Stimulated activated CD8-positive, alpha-beta memory T cell treated with anti-CD3 and anti-CD28 coated beads, Interleukin-2, amount 100 ng/mL, for 1 hour (primary cell): ENCODE measurements at places on chromosomes 4 and X.

DNA sequence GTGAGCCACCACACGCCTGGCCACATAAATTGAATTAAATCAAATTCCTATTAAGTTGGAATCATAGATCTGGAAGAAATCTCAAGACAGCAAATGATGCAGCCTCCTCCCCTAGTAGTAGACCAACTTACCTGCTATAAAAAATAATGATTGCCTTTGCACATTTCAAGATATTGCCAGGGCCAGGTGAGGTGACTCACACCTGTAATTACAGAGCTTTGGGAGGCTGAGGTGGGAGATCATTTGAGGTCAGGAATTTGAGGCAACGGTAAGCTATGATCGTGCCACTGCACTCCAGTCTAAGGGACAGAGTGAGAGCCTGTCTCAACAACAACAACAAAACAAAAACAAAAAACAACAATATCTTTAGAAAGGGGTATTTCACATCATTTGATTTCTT, 17.0 kb upstream of the WWC2 start:
- DNase-seq, result no peak

- no peak for DNase-seq
Observed at GRCh38 chr4:76931087-76931486, 18.5 kb upstream of the SEPTIN11 start.

GRCh38 chr4:87824352-87824751, 8.4 kb upstream of the MEPE start:
- DNase-seq, result no peak

DNA sequence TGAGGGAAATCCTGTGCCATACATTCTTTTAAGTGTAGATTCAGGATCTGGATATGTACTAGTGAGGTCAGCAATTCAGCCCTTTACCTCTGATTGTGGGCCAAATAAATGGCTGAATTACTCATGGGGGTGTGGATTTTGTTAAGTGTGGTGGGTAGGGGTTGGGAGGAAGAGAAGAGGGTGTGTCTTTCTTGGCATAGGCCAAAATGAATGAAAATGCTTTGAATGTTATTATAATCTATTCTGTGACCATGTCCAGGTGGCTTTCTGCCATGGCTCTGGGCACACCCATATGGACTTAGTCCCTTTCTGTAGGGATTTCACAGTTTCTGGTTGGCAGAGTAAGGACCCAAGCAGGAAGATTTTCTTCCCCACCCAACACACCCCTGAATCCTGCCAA, 244.3 kb downstream of the CBR4 start:
- no peak for DNase-seq

DNA sequence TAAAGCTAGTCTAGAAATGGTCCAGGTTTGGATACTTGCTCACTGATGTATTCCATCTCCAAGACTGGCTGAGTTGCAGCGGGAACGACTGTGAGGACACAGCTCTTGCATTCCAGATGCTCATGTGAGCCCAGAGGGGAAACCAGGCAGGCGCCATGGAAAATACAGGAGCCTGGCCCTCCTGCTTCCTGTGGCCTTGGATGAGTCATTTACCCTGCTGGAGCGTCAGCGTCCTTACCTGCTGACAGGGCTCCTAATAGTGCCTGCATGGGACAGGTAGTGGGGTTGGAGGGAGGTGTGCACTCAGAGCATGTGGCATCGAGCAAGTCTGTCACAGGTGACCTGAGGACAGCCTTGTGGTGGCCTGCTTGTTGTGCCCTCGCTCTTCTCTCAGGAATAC, 69.4 kb downstream of the NSG1 start:
- no peak for DNase-seq

- no peak for DNase-seq
Observed at GRCh38 chr4:115053313-115053712, 60.1 kb downstream of the NDST4 start.

GRCh38 chr4:159077702-159078495, 25.0 kb upstream of the RAPGEF2 start:
- DNase-seq, result no peak

DNA sequence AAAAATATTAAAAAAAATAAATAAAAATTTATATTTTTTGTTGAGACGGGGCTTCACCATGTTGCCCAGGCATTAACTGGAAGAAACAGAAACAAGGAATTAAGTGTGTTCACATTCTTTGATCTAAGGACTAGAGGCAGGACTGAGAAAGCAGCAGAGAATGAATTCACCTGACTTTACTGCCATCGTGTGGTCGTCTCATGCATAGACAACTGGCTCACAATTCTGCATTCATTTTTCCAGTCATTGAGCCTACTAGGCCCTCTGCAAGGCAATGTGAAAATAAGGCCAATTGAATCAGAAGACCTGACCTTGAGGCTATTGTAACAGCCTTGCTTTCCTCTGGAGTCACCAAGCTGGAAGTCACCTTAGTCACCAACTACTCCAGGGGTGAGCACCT, 37.4 kb downstream of the LHFPL1 start:
- no peak for DNase-seq

- no peak for DNase-seq
Observed at GRCh38 chrX:3728454-3728853, 15.0 kb upstream of the PRKX start.

DNA sequence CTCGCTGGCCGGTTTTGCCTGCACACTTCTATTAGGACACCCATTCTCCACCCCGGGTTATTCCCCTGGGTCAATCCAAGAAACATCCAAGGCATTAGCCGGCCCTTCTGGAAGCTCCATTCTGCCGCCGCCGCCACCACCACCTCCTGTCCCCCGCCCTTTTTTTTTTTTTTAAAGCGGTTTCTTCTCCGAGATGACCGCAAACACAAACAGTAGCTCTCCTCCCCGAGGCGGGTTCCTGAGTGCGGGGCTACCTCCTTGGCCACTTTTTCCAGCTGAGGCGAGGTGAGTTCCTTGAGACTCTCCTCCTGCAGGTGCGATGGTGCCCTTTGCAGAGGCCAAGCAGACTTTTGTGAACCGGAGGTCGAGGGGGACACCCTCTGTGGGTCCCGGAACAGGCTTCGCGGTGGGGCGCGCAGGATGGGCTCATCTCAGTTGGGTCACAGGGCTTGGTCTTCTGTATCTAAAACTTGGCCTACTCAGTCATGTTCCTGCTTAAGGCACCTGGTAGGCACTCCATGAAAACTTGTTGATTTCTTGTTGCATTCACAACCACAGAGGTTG, 930 bp downstream of the NWD2 start:
- DNase-seq, result no peak

GRCh38 chrX:22800360-22800759, 199.4 kb upstream of the DDX53 start:
- DNase-seq, result no peak

GRCh38 chr4:80239480-80240150, 26.8 kb upstream of the FGF5 start:
- DNase-seq, result no peak

GRCh38 chr4:55546506-55546755, 278 bp downstream of the CLOCK start:
- no peak for DNase-seq

DNA sequence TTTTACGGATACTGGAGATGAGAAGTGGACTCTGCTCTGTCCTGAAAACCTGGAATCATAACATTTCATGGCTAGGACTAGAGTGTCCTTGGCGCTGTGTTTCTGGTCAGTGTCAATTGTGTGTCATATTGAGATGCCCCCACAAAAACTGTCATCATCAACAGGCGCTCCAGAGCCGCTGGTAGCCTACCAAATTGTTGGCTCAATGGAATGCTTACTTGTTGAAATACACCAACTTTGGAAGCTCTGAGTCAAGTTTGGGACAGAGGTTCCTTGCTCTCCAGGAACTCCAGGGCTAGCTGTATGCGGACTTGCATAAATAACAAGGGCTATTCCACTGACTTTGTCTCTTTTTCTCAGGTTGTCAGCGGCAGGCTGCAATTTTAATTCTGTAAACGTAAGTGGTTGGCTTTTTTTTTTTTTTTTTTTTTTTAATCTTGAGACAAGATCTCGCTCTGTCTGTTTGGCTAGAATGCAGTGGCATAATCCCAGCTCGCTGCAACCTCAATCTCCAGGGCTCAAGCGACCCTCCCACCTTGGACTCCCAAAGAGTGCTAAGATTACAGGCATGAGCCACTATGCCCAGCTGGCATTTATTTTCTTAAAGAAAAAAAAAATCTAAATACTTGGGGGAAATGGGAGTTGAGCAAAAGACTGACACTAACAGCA, 871 bp upstream of the HPGD start:
- no peak for DNase-seq
